Adipose tissue (tissue), 3 donors: ENCODE measurements at places on chromosomes 6 and 20. TPM values are rescaled to one million over a fixed set of nuclear protein-coding genes. Genes with fewer than 3 reads are reported as not detected.

CPXM1 gene
- 3.6 TPM for polyA plus RNA-seq

SULF2 gene
- 57.0 TPM for polyA plus RNA-seq

SRMS gene
- not detected for polyA plus RNA-seq

CFAP61 gene
- 0.24 TPM for polyA plus RNA-seq

RNF144B gene
- 16.5 TPM for polyA plus RNA-seq

SMOC2 gene
- polyA plus RNA-seq, result 22.7 TPM

FUCA2 gene
- polyA plus RNA-seq, result 25.6 TPM

C6orf15 gene
- not detected for polyA plus RNA-seq

DNPH1 gene
- 107 TPM for polyA plus RNA-seq

TMEM170B gene
- 2.3 TPM for polyA plus RNA-seq

OOEP gene
- polyA plus RNA-seq, result 0.59 TPM
